ENCODE measurements at places on chromosomes 13 and 19.

GRCh38 chr13:27960362-27961226 is 8.5 kb downstream of the CDX2 start:
- peak; percentile 72 for DNase-seq

GRCh38 chr13:50248516-50249143 is 233.4 kb downstream of the KCNRG start:
- no peak for DNase-seq

DNA sequence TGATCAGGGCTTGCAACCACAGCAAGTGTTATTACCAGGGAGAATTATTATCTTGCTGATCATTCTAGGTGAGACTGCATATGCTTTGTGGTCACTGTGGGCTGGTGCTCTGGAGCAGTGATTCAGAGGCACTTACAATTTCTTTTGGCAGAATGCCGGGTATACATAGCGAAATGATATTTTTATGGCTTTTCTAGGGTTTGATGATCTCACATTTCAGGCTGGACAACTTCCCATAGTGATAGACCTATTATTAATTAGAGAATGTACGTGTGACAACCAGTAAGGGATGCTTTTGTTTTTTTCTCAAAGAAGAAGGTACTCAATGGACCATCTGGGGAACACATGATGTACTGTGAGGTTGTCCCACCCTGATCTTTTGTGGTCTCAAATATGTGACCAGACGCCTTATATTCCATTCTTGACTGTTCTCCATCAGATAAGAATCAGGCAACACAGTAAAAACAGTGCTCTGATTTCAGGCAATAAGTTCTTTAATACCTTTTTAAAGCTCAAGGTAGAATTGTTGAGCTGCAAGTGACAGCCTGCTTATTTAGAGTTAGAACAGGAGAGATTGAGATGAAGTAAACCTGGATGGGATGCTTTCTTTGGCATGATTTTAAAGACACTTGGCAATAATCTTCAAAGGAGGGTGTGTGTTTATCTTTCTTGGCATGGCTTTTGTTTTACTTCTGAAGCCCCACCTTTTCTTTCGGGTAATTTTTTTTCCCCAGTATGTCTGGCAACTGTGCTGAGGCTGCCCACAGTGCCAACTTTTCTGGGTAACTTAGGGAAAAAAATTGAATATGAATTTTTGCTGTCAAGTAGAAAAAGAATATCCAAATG is 27.4 kb upstream of the SCEL start:
- DNase-seq: no peak

DNA sequence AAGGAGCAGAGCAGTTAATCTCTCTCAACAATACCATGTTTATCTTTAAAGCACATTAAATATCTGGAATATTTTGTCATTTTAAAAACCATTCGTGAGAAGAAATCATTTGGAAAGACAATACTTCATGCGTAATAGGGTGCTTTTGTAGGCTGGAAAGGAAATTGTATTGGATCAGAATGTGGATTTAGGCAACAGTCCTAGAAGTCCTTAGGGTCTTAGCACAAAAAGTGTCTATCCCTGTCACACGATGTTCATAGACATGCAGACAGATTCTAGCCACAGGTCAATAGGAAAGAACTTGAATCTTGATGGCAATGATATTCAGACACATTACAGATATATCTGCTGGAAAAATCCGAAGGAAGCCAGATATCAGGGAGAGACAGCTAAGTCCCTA is 156.0 kb downstream of the KCTD12 start:
- no peak for DNase-seq

GRCh38 chr19:28878862-28879566 is 333.9 kb downstream of the UQCRFS1 start:
- peak; percentile 80 for DNase-seq

DNA sequence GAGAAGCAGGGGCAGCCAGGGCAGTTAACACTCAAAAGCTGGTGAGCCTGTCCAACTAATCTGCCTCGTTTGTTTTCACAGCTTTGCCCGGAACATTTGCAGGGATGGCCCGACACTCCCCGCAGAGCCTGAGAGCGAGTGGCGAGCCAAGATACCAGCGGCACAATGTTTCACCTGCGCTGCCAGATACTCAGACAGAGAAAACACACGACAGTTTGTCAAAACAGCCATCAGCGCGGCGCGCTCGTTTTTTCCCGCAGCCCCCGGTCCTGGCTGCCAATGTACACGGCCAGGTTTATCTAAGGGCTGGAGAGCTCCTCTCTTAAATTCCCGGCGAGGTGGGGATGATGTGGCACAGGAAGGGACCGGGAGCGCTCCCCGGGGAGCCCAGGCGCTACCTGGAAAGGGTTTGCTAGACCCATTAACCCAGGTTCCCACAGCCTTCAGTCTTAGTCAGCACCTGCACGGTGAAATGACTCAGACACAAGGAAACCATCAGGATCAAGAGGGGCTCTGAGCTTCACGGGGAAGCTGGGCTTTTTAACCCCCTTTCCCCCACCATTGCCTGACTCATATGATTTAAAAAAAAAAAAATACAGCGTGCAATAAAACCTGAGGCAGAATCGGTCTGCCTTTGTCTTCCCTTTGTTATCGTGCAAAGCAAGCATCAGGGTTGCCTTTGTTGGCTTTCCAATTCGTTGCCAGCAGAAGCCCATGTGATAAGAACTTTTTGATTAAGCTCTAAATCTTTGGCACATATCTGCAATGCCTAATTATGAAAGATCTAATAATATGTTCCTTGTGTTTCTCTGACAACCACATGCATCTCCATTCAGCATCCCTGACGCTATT is 186.2 kb downstream of the EFNB2 start:
- DNase-seq: no peak

DNA sequence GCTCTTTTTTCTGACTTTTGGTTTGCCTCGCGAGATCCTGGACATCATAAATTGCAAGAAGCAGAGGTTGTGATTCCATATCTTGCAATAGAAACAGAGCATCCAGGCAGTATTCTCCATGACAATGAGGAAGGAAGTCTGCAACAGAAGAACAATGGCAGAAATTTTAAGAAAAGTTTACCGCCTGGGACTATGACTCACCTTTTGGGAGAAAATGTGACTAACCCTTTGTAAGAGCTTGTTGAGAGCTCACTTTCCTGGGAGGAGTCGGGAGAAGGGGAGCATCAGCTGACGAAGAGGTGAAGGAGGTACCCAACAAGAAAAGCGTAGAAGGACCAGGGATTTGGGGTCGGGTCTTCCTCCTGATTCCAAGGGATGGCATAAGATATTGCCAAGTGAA is 34.3 kb upstream of the TNFSF11 start:
- no peak for DNase-seq

- DNase-seq: no peak
These were observed 38.6 kb upstream of the RGCC start for GRCh38 chr13:41418731-41419130.

GRCh38 chr19:32828643-32829344 is 40.8 kb downstream of the SLC7A9 start:
- no peak for DNase-seq

DNA sequence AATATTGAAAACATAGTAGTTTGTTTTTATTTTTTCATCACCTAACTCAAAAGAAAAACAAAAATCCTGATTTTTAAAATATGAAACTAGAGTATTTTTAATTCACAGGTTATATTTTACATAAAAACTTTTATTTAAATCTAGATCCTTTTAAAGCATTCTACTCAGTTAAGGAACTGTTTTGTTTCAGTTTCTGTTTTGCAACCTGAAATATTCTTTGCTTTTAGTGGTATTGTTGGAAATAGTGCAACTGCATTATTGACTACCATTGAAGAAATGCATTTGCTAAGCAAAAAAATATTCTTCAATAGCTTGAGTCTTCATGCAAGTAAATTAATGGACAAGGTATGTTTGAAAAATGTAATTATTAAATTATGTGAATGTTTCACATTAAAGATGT is 43.8 kb downstream of the COG6 start:
- DNase-seq: no peak

- DNase-seq: no peak
These were observed 3.3 kb downstream of the ISYNA1 start for GRCh38 chr19:18434411-18435175.

All from stimulated activated CD8-positive, alpha-beta memory T cell treated with anti-CD3 and anti-CD28 coated beads, Interleukin-4, amount 100 ng/mL, for 48 hours (primary cell).